ENCODE measurements at places on chromosomes 16 and 17. TPM values are rescaled to one million over a fixed set of nuclear protein-coding genes. Genes with fewer than 3 reads are reported as not detected.
A peak's percentile ranks its signal among the peaks of the same experiment; 100 is the strongest.

Gene RNF222
- not detected for total RNA-seq

Gene SDR42E2
- total RNA-seq = not detected

Gene SCN4A
- 0.06 TPM for total RNA-seq

Gene CDYL2
- total RNA-seq = 0.25 TPM

Gene RABEP2
- total RNA-seq = 7.6 TPM

Gene KRTAP4-5
- not detected for total RNA-seq

DNA sequence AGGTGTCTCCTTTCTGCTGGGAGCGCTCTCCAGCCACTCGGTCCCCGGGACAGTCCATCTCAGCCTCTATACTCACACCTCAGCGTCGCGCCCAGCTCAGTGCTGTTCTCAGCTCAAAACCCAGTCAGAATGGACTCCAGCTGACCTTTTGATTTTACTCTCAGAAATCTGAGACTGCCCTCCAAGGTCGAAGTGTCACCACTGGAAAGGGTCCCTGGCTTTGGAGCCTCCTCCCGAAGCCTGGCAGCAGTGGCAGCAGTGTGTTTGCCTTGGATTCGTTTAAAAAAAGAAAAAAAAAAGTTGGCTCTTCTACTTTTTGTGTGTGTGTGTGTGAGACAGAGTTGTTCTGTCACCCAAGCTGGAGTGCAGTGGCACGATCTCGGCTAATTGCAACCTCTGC, 10.4 kb downstream of the KLHL36 start:
- DNase-seq = no peak

- no peak for DNase-seq
Measured at GRCh38 chr16:66154801-66155200, 211.7 kb upstream of the CDH5 start.

GRCh38 chr16:82754716-82755513, 128.1 kb downstream of the CDH13 start:
- DNase-seq = no peak

DNA sequence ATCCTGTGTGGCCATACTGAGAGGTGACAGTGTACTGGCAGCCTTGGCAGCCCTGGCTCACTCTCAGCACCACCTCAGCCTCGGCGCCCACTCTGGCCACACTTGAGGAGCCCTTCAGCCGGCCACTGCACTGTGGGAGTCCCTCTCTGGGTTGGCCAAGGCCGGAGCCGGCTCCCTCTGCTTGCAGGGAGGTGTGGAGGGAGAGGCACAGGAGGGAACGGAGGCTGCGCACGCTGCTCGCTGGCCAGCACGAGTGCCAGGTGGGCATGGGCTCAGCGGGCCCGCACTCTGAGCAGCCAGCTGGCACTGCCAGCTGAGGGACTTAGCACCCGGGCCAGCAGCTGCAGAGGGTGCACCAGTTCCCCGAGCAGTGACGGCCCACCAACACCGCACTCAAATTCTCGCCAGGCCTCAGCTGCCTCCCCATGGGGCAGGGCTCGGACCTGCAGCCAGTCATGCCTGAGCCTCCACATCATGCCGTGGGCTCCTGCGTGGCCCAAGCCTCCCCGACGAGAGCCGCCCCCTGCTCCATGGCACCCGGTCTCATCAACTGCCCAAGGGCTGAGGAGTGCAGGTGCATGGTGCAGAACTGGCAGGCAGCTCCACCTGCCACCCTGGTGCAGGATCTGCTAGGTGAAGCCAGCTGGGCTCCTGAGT, 184.4 kb upstream of the TOX3 start:
- DNase-seq = no peak

GRCh38 chr16:79267781-79268180, 332.8 kb downstream of the MAF start:
- no peak for DNase-seq

DNA sequence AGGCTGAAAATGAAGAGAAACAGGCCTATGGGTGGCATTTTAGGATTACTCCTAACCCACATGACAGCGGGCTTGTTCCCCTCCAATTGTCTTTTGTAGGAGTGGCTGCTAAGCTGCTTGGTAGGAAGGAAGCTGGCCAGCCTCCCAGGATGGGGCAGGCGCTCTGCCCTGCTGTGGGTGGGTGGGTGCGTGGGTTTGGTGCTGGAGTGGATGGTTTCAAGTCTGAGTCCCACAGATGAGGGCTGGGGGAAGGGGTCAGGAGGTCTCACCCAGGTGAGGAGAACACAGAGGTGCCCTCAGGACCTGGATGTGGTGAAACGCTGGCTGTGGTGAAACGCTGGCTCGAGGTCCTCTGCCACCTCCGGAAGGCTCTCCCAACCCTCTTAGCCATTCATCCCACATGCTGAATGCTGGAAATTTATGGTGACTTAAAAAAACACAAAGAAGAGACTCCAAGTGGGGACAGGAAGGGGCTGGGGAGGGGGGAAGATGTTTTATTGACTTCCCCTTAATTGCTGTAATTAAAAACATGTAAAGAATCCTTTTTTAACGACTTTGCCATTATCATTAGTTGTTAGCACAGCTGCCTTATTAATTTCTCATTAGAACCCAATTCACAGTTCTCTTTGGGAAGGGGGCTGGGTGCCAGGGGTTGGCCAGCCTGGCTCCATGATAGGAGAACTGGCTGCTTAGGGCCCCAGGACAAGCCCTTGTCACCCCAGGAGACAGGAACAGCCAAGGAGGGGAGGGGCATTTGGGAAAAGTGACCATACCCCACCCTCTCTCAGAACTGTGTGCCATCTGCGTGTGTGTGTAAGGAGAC, 153.5 kb upstream of the CDC42EP4 start:
- DNase-seq = no peak

DNA sequence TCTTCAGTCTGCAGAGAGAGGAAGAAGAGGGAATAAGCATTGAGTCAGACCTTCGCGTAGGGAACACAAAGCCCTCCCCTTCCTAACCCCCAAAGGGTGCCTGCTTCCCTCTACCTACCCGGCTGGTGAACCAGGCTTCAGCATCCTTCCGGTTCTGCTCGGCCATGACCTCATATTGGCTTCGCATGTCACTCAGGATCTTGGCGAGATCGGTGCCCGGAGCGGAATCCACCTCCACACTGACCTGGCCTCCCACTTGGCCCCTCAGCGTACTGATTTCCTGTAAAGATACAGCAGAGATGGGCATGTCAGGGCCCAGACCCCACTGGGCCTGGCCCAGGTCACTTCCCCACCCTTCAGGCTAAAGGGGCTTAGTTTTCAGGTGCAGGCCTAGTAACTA, 3.8 kb downstream of the KRT19 start:
- no peak for DNase-seq

- DNase-seq = no peak
Measured at GRCh38 chr16:11498683-11499082, 88.0 kb downstream of the LITAF start.

- no peak for DNase-seq
Measured at GRCh38 chr16:27980076-27980775, 83.3 kb downstream of the GSG1L start.

DNA sequence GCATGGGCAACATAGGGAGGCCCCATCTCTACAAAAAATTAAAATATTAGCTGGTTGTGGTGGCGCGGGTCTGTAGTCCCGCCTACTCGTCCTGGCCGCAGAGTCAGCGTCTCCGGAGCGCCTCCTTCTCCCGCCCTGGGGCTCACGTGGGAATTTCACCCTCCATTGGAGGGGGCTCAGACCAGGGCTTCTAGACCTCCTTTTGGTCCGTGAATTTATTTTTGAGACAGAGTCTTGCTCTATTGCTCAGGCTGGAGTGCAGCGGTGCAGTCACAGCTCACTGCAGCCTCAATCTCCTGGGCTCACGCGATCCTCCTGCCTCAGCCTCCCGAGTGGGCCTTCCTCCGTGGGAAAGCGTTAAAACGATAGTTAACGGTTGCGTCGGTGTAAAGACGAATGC, 394 bp upstream of the NME4 start:
- DNase-seq = peak; percentile 52

GRCh38 chr16:10892782-10893318, 15.8 kb downstream of the CIITA start:
- no peak for DNase-seq

DNA sequence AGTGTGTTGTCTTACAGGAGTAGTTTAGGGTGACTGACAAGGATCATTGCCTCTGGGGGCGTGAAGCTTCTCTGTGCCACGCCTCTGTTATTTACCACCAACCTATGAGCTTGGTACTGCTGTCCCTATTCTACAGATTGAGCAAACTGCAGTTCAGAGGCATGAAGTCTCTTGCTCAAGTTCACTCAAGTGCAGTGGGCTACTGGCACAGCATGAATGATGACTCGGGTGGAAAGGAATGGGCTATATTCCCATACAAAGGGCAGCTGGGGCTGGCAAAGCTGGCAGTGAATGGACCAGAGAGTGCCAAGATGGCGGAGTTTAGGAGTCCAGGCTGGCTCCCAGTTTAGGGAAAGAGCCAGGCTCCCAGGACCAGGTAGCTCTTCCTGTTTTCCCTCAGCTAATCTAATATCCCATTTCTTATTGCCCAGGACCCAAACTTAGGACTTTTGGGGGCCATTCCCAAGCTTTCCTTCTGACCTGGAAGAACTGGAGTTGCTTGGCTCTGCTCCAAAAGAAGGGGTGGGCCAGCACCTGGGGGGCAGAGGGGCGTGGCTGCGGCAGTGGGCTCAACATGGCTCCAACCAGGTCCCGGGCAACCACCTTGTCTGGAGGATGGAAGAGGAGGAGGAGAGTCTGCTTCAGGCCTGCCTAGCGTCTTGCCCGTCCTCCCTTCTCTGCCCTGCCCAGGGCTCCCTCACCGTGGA, 12.9 kb downstream of the PLK1 start:
- DNase-seq = no peak

DNA sequence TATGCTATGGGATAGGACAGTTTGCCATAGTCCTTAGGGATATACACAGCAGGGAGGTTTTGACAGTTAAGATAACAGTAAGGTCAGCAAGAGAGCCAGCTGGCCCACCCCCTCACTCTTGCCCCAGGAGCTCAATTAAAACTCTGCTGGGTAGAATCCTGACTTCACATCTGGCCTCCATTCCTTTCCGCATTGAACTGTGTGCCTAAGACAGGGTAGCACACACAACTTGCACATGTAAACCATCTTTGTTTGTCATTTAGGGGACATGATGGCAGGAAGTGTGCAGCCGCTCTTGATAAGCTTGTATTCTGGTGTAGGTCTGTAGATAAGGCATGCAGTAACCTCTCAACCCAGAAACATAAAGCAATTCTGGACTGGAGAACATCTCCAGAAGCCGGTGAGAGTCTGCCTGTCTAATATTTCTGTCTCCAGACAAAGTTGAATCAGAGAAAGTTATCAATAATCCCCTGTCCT, 5.2 kb downstream of the MINK1 start:
- no peak for DNase-seq

DNA sequence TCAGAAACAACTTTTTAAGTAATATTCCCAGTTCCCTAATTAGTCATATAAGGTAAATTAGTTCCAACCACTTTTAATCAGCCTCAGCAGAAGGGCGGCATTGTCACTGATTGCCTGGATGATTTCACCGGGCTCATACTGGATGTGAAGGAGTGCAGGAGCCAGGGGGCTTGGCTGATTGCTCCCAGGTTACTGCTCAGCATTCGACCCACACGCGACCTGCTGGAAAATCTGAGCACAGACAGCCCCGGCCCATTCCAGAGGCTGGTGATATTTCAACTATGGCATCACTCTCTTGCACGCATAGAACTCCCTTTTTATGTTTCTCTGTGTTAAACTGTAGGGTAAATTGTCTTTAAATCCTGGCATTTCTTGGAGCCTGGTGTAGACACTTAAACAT, 34.2 kb downstream of the CPPED1 start:
- no peak for DNase-seq

- no peak for DNase-seq
Measured at GRCh38 chr17:81389585-81389984, 5.7 kb upstream of the BAHCC1 start.

GRCh38 chr16:9645911-9646310, 536.3 kb downstream of the GRIN2A start:
- DNase-seq = no peak

DNA sequence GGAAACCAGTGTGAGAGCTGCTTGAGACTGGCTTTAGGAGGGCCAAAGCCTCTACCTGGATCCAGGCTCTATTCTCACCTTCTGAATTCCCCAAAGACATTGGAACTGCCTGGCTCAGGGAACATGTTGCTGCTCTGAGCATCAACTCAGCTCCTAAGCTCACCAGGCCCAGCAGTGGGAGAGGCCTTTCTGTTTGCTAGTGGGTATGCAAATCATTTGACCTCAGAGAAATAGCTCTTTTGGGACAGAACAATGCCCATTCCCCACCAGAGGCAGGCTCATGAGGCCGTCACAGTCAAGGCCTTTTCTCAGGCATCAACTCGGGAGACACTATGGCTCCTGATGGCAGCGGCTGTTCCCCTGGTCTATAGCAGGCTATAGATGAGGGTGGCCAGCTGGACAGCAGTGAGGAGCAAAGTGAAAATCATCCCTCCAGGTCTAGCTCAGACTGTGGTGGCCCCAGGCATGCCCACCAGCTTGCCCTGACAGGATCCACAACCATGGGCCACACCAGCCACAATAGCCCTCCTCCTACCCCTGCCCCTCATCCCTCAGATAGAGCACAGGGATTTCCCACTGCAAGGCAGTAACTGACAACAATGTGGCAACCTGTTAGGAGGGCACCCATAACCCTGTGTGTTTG, 30.4 kb upstream of the GFOD2 start:
- no peak for DNase-seq
